Neuronal stem cell (in vitro differentiated cells): ENCODE measurements at places on chromosomes 1 and 21.

DNA sequence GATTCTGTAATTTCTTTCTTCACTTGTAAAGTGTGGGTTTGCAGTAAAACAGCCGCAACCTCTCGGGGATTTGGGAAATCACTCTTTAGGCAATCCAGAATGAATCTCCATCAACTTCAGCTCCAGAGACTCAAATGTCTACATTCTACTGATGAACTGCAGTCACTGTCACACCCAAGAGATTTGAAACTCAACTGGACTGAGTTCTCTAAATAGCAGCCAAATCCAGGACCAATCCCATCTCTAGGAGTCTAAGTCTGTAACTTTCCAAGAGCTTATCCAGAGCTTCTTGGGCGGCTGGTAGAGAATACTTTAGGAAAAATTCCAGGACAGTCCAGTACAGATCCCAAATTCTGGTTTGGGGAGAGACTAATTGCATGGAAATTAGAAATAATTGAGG is 62.9 kb downstream of the ADAMTS1 start:
- DNase-seq, result no peak

DNA sequence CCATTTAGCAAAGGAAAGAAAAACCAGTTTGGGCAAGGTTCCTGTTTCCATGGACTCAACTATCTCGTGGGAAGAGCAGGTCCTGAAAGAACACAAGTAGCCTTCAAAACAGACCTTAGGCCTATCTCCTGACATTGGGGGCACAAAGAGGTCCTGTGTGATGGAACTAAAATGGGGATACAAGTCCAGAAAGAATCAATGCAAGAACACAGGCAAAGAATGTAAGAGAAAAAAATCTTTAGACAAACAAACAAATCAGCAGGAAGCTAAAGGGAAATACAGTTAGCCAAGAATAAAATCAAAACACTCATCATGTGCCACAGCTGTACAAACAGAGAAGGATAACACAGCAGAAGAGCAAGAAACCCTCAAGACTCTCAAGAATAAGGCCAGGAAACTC is 28.2 kb downstream of the SLC30A10 start:
- no peak for DNase-seq

DNA sequence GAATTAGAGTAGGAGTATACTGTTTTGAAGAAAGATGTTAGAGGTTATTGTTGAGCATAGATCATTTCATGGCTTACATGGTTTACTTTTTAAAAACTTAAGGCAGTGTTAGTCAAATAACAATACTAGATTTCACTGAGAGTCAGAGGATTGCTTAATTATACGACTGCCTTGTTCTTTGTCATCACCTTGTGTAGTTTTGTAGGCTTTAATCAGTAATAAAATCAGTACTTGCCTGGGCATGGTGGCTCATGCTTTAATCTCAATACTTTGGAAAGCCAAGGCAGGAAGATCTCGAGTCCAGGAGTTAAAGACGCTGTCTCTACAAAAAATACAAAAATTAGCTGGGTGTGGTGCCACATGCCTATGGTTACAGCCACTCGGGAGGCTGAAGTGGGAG is 41.3 kb upstream of the GPR52 start:
- no peak for DNase-seq

- no peak for DNase-seq
Observed at GRCh38 chr1:9086045-9086444, 16.6 kb upstream of the SLC2A5 start.

GRCh38 chr1:201838381-201838780 is 9.4 kb downstream of the IPO9 start:
- DNase-seq, result no peak

GRCh38 chr1:6000444-6001288 is 8.4 kb upstream of the NPHP4 start:
- no peak for DNase-seq

- DNase-seq, result no peak
Observed at GRCh38 chr1:90721210-90722194, 4.4 kb upstream of the BARHL2 start.

DNA sequence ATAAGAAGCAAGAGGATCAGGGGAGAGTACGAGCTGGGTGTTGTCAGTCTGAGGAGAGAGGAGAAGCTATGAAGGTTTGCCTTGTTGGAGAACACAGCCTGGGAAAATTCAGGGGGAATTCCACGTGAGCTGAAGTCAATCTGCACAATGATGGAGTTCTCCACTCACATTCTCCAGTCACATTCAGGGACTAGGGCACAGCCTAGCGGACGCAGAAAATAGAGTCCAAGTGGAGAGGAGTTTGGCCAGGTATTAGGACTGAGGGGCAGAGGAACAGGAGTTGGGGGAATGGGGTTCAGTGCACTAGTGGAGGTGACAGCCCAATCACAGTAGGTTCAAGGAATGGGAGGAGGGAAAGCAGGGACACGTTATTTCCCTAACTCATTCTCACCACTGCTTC is 124.0 kb downstream of the KCNH1 start:
- no peak for DNase-seq

DNA sequence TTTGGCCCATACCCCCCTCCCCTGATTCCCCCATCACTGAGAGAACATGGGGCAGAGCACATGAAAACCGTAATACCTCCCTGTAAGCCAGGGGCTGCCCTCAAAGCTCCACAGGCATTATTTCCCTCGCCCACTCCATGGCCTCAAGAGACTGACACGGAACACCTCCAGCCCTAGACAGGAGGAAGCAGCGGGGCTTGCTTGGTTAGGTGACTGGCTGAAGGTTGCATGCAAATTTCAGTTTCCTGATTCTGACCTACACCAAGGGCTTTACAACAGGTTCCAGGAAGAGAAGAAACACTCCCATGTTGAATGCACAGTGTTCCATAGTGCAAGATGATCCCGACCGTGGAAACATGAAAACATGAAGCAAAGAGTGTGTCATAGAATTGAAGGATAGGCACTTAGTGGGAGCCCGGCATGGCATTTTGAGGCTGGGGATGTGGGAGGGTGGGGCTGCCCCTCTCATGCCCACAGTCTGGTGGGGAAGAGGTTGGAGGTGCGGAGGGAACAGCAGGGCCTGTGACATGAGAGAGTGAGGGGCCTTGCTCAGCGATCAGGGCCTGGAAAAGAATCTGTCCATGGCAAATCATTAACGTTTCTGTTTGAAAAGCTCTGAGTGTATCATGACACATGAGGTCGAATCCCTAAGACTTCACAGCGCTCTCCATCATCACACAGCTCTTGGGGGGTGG is 33.5 kb downstream of the GPR137B start:
- no peak for DNase-seq

GRCh38 chr1:4571263-4571662 is 83.1 kb upstream of the AJAP1 start:
- DNase-seq, result no peak

DNA sequence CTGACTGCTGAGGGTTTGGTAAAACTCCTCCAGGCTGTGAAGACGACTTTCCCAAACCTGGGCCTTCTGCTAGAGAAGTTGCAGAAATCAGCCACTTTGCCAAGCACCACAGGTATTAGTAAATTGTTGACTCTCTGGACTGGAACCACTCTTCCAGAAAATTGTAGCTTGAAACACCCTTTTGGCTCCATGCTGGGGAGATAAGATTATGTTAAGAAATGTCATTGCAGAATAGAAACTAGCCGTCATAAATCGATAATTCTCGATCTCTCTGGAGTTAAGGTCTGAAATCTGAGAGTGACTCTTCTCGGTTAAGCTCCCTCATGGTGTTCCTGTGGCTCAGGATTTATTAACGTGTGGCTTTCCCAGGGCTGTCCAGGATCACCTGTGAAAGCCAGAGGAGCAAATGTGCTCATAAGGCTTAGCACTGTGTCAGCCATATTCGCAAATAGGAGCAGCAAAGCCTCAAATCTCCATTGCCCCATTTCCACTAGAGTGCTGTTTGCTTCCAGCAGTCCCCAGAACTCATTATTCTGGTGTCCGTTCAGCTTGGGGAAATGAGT is 54.6 kb downstream of the ZBTB40 start:
- DNase-seq, result no peak

DNA sequence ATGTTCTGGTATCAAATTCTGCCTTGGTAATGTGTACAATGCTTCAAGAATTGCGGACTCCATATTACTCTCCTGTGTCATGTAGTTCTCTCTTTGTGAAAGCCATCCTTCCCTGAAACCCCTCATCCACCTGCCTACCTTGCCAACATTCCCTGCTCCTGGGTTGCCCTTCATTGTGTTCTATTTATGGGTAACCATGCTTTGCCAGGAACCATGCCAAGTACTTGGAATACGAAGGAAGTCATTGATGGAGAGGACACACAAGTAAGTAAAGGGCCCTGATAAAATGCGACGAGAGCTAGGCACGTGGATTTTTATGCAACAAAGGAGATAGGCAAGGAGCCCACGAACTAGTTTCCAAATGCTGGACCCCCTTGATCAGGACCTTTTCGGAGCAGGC is 300.8 kb downstream of the DISC1 start:
- no peak for DNase-seq

GRCh38 chr1:60861961-60862567 is 220.3 kb upstream of the NFIA start:
- DNase-seq, result no peak

DNA sequence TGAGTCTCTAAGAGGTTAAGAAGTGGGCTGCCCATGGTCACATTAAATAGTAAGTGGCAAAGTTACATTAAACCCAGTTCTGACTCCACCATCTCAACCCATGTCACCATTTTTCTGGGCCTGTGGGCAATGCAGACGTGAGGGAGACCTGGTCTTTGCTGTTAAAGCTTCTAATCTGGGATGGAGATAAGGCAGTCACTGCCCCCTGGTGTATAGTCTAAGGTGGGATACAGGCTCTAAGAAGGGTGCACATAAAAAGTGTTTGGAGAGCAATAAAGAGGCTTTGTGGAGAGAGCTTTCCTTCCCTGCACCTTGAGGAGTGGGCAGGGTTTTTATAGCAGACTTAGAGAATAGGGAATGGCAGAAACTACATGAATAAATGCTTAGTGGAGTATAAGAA is 141.3 kb downstream of the ROR1 start:
- no peak for DNase-seq

GRCh38 chr1:31788825-31789256 is 24.7 kb upstream of the ADGRB2 start:
- peak; percentile 60 for DNase-seq

DNA sequence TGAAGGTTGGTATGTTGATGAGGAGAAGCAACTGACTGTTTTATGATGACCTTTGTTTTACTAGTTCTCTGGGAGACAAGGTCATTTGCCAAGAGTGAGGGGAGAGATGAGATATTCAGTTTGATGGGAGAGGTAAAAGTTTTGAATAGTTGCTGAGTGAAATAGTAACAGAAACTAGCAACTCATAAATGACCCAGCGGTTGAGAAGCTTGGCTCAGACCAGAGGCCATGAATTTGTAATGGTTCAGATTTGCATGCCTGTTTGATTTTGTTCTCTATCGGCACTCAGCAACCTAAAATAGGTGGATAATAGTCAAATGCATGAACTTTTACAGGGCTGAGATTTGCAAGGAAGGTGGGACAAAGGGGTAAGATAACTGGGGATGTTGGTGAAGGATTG is 6.6 kb downstream of the CCDC30 start:
- no peak for DNase-seq

DNA sequence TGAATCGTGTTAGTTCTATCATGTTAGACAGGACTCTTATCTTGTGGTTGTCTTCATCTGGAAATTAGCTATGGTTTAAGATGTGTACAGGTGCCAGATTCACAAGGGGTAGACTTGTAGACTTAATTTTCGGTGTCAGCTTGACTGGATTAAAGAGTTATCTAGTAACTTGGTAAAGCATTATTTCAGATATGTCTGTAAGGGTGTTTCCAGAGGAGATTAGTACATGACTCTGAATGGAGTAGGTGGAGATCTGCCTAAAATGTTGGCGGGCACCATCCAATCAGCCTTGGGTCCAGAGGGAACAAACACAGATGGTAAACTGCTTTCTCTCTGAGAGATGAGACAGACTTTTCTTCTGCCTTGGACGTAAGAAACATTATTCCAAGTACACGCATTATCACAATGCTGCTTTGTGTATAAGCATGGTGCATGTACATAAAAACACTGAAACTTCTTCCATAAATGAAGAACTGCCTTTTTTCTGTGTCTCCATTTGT is 434.6 kb downstream of the SMYD3 start:
- DNase-seq, result no peak

GRCh38 chr1:213962508-213962907 is 25.3 kb upstream of the PROX1 start:
- DNase-seq, result no peak

- DNase-seq, result no peak
Observed at GRCh38 chr1:95197616-95198252, 36.3 kb upstream of the RWDD3 start.

DNA sequence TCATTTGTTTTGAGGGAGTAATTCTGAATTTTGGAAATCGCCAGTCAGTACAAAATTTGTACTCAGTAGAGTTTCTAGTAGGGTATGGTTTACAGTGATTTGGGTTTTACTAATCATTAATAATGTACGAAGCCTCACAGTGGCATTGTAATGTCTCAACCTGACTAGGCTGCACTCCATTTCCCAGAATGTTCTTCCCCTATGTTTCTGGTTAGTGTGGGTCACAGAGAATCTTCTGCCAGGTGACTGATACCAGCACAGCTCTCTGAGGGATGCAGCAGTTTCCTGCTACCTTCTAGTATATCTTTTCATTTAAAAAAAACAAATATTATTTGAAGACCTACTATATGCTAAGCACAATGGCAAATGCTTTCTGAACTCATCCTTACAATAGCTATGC is 112.9 kb downstream of the PTPN14 start:
- no peak for DNase-seq

- no peak for DNase-seq
Observed at GRCh38 chr1:3706651-3707297, 45.5 kb upstream of the CCDC27 start.

DNA sequence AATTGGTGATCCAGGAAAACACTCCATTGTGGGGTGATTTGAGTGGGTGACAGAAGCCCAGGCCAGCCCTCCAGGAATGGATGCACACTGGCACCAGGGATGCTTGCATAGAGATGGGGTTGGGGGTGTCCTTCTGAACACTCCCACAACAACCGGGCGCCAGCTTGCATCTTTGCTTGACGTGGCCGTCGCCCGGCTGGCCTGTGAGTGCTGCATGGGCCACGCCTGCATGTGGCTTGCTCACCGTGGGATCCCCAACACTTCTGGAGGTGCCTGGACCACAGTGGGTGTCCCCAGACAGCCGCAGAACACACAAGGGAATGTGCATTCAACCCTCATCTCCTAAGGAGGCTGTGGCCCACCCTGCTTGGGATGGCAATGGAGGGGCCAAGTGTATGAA is 55.1 kb downstream of the SIK1 start:
- DNase-seq, result no peak

- DNase-seq, result no peak
Observed at GRCh38 chr1:158311066-158311465, 20.3 kb downstream of the CD1B start.

- no peak for DNase-seq
Observed at GRCh38 chr1:23039308-23039826, 20.1 kb downstream of the KDM1A start.
